AML-193 (cell line): ENCODE measurements at places on chromosomes 7 and 10.

GRCh38 chr7:33379891-33380525 is 250.6 kb downstream of the BBS9 start:
- DNase-seq: no peak

DNA sequence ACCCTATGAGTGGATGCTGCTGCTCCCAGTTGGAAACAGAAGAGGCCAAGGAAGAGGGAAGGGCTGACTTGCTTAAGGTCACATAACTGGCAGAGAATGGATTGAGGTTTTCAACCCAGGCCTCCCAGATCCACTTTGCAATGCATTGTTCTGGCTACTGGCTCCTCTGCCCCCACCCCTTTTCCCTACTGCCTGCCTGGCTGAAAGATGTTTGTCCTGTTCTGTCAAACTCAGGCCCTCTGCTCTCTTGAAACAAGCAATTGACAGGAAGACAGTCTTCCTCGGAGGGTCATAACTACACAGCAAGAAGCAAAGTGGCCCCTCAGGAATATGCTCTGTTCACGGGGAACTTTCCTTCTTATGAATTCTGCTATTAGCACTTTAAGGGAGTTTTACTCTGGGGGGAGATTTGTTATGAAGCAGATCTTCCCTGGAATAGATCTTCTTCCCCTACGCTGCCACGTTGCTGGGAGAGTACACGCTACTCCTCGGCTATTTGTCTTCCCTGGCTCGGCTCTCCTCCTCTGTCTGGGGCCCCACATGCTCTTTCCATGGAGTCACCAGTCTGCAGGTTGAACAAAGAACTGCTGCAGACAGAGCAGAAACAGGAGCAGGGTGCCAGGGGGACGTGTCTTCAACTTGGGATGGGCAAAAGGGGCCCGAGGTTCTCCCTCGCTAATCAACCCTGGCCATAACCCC is 436.1 kb downstream of the TYW1 start:
- no peak for DNase-seq

GRCh38 chr10:1367938-1368841 is 312.0 kb downstream of the WDR37 start:
- no peak for DNase-seq

DNA sequence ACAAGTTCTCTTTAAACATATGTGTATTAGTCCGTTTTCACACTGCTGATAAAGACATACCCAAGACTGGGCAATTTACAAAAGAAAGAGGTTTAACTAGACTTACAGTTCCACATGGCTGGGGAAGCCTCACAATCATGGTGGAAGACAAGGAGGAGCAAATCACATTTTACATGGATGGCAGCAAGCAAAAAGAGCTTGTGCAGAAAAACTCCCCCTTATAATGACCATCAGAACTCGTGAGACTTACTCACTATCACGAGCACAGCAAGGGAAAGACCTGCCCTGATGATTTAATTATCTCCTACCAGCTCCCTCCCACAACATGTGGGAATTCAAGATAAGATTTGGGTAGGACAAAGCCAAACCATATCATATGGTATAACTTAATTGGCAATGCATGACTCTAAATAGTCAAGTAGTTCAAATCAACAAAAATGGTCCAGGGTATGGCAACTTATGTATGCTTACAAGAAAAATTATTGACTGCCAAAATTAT is 34.1 kb upstream of the TMEM243 start:
- DNase-seq: no peak

DNA sequence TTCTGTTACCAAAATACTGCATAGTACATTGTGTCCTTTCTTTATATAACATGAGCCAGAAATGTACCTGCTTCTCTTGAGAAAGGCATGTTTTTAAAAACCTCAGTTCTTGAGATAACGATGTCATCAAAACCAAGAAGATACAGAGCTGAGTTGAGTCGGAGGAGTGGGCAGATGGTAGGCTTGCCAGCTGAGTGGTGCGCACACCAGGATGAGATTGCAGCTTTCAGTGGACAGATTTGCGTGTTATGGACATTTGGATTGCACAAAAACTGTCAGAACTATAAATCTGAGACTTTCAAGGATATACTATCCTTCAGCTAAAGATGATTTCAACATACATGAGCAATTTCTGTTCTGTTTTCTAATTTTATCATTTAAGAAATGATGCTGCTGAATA is 25.0 kb downstream of the PRKAR2B start:
- DNase-seq: no peak
